ENCODE measurements at places on chromosomes 11 and 22.

DNA sequence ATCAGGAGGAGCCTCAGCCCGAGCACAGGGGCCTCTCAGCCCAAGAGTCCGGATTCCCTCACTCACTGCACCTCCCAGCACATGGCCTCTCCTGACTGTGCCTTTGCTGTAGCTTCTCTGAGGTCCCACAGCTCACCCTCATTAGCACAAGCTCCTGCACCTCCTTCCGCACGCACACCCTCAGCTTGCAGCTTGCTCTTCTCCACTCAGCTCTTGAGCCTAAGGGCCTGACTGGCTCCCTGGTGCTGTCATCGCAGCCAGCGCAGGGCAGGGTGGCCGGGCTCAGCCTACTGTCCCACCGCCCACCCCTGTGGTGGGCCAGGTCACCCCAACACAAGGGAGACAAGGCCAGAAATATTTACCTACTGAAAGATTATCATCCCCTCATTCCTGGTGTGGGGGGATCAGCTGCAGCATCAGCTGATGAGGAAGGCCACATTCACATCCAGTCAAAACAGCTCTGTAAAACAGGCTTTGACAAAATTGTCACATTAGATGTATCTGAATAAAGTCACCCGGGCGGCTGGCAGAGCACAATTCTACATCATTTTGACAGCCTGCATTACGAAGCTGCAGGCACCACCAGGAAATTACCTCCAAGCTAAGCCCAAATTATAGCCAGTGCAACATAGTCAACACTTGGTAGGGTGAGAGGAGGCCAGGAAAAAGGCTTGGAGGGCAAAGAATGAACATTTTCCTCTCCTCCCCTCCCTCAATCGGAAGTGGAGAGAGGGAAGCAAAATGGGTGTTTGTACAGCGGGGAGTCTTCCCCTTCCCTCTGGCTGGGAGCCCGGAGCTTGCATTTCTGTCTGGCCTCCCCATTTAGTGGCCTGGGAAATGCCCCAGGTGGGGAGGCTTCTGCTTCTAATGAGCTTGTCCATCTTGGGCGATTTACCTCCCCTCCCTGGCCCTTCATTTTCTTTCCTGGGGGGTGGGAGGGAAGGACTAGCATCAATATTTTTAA lies 29.5 kb upstream of the IGSF9B start:
- no peak for DNase-seq

GRCh38 chr11:82195283-82195682 lies 538.4 kb downstream of the FAM181B start:
- DNase-seq = no peak

GRCh38 chr22:29380032-29380781 lies 8.2 kb downstream of the AP1B1 start:
- no peak for DNase-seq

- no peak for DNase-seq
Observed at GRCh38 chr11:77658213-77659013, 20.8 kb upstream of the CLNS1A start.

DNA sequence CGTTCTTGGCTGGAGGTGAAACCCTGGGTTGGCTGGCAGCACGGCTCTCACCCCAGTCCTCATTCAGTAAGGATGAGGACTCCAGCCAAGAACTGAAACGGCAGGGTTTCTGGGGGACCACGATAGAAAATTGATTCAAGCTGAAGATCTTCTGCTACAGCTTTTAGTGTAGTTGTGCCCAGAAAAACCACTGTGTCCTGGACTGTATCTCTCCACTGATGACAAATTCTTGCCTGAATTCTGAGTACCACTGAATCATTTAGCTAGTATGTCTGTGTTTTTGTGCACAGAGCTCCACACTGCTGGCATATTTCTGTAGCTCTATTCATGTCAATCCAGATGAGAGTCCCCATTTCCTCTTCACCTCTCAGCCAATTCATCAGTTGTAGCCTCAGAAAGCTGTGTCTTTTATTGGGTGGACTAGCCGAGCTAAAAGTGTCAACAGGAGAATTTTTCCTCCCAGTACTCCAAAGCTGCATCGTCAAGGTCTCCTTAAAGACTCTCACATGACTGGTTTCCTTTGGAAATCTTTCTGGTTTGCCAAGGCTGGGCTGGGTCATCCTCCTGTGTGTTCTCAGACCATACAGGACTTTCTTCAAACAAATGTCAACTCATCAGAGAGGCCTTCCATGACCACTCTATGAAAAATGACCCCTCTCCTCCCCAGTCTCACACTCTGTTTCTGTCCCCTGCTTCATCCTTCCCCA lies 144.6 kb downstream of the LDLRAD3 start:
- DNase-seq = no peak

DNA sequence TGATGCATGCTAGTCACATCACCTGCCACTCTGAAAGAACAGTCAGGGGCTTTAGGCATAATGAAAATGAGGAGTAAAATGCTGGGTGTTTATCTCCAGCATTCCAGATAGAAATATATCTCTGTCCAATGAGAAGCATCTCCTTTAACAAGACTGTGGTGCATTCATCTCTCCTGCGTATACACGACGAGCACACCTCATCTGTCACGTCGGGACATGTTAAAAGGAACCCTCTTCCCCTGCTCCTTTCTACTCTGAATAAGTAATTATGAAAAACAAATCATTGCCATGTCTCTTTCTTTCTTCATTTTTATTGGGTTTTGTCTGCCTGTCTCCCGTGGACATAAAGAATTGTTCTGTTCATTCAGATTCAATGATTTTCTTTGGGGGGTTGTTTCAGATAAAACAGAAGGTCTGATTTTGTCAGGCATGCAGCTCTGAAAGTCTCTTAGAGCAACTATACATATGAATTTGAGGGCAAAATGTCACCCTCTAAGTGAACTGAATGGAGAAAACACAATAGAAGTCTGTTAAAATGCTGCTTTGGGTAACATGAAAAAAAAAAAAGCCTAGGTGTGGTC lies 195.0 kb downstream of the MAML2 start:
- no peak for DNase-seq

- no peak for DNase-seq
Observed at GRCh38 chr11:96337541-96338431, 5.2 kb downstream of the MAML2 start.

- peak; percentile 24 for DNase-seq
Observed at GRCh38 chr11:25734591-25735211, 597.2 kb upstream of the ANO3 start.

GRCh38 chr22:26660961-26661578 lies 3.7 kb downstream of the MIAT start:
- DNase-seq = no peak

- DNase-seq = peak; percentile 60
Observed at GRCh38 chr22:27952091-27952490, 33.0 kb upstream of the PITPNB start.

GRCh38 chr11:10379426-10379825 lies 74.6 kb downstream of the ADM start:
- no peak for DNase-seq

GRCh38 chr11:69905611-69906452 lies 86.6 kb upstream of the FGF3 start:
- no peak for DNase-seq

DNA sequence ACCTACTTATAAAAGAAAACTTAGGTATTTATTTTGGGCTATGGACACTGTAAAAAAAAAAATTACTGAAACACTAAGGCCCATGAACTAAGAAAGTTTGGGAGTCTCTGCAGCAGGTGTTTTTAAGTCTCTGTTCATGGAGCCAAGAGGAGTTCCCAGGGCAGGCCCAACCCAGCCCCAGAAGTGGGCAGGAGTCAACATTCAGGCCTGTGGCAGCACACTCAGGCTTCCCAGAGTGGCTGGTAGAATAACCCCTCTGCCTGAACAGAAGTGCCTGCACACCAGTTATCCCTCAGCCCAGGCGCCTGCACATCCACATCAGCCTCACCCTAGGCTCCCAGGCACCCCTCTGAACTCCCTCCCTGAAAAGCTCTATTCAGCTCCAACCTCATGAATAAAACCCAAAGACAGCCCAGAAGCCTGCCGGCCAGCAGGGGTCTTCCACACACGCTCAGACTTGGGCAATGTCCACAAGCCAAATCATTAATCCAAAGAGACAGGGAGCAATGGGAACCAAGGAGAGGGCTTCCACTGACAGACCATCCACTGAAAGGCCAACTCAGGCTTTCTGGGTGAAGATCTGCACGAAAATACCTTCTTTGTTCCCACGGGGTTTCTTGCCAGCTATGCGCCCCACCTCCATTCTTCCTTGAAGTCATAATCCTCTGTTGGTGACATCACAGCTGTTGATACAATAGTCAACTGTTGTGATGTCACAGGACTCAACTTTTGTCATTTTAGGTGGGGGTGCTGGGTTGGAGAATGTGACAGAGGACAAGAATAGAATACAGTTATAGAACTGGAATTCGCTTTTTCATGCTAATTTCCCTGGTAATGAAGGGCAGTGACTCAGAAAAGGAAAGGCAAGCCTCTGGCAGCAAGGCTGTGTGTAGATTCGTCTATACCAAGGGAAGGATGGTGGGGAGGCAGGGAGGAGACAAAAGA lies 83.7 kb downstream of the RPL27A start:
- no peak for DNase-seq

- no peak for DNase-seq
Observed at GRCh38 chr22:30104501-30105156, 24.4 kb downstream of the HORMAD2 start.

- DNase-seq = peak; percentile 37
Observed at GRCh38 chr11:103842795-103843194, 193.6 kb upstream of the DDI1 start.

DNA sequence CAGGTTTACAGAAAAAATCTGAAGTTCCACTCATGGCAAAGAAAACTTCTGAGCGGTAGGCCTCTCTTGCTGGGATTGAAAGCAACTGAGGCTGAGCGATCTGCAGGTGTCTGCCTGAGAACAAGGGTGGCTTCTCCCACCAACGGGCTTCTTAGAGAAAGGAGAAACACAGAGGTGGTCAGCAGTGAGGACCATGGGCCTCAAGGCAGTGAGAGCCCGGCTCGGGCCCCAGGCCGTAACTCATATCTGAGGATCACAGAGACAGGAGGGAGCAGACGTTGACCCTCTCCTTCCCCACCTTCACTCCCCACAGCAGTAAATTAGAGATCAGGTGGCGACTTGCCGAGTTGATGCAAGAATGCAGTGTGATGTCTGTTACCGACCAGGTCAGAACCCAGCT lies 50.9 kb upstream of the RTL6 start:
- no peak for DNase-seq

GRCh38 chr11:12922980-12923507 lies 86.1 kb upstream of the RASSF10 start:
- no peak for DNase-seq

DNA sequence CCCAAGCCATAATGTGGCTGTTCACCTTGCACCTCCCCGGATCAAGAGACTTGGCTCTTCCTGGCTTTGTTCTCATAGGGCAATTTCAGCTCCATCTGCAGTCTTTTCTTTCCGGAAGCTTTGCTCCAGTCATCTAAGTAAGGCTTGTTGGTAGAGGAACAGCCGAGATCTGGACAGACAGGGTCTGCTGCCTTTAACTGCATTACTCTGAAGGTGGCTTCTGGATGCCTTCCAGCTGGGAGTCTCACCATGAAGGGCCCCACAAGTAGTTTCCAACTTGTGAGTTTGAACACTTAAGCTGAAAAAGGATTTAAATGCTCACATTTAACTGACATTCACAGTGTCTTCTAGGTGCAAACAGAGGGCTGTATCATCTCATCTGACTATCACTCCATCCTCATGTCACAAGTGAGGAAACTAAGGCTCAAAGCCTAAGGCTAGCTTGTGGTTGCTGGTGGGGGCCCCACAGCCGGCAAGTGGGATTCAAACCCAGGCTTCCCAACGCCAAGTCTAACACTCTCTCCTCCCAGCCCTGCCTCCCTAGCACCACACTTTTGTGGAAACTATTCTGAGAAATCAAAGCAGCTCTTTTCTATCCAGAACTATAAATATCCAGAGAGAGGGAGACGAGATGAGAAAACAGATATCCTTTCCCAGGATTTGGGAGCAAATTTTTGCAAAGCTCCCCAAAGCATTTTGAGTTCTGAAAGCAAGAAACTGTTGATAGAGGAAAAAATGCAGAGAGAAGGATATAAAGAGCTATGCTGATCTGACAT lies 58.4 kb downstream of the GALNT18 start:
- DNase-seq = no peak

GRCh38 chr11:75076671-75077070 lies 20.0 kb downstream of the OR2AT4 start:
- no peak for DNase-seq

DNA sequence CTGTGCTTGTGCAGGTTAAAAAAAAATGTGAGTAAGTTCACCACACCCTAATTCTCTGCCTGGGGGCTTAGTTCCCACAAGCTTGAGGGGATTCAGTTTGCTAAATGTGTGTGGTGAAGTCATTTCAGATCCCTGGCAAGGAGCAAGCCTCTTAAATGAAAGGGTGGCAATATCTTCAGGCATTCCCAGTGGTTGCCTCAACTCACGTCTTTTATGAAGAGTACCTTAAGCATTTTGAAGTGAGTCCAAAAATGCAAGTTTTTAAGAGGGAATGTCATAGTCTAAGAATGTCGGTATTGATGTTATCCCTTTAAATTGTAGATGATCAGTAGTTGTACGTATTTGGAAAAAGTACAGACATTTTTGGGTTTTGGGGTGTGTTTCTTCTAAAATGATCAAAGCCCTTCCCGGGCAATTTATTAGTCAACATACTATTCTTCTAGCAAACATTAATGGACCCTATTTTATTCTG lies 4.9 kb downstream of the TCP11L1 start:
- DNase-seq = no peak

GRCh38 chr22:39098026-39098425 lies 982 bp downstream of the APOBEC3H start:
- DNase-seq = no peak

GRCh38 chr22:44730022-44730393 lies 22.4 kb upstream of the ARHGAP8 start:
- DNase-seq = no peak

- no peak for DNase-seq
Observed at GRCh38 chr11:2738551-2739431, 39.0 kb upstream of the KCNQ1OT1 start.

DNA sequence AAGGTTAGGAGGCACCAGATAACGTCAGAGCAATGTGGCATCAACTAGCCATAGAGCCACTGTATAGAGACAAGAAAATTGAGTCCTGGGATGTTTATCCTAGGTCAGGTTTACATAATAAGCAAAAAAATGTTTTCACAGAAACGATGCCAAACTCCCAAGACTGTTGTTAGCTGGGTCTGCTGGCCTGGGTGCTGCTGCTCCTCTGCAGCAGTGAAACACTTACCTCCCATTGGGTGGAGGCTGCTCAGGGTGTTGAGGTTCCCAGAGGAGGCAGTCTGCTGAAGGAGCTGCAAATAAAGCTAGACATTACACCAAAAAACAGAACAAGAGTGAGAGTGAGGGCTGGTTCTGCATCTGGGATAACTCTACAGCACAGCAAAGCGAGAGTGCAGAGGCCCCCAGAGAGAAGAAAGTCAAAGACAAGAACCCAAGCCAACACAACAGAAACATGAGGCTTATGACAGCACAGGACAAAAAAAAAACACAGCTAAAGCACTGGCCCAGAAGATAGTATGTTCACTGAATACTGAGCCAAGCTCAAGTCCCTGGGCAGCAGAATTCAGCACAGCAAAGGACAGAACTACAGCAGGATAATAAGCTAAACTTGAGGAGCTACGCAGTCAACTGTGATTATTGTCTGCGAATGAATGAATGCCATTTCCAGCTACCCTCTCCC lies 29.9 kb upstream of the RAPSN start:
- no peak for DNase-seq

GRCh38 chr11:72015511-72016061 lies 16.9 kb downstream of the IL18BP start:
- DNase-seq = no peak

All from non-pigmented ciliary epithelial cell (primary cell).